Nucleus accumbens (tissue), 56 donors: ENCODE measurements at places on chromosomes 7 and 10.

GRCh38 chr10:34181553-34182300 lies 633.4 kb downstream of the PARD3 start:
- no peak for DNase-seq

- DNase-seq, result no peak
Measured at GRCh38 chr7:47951374-47951773, 3.1 kb upstream of the PKD1L1 start.

- no peak for DNase-seq
Measured at GRCh38 chr10:93622942-93623341, 10.6 kb downstream of the PDE6C start.

GRCh38 chr7:96691702-96692101 lies 17.9 kb downstream of the SEM1 start:
- no peak for DNase-seq

GRCh38 chr7:114835861-114836260 lies 86.0 kb upstream of the MDFIC start:
- no peak for DNase-seq

- DNase-seq, result no peak
Measured at GRCh38 chr10:101351477-101351876, 2.5 kb upstream of the BTRC start.

- no peak for DNase-seq
Measured at GRCh38 chr10:130709415-130709814, 573.2 kb downstream of the GLRX3 start.
